ENCODE measurements at places on chromosomes 13 and 19.

DNA sequence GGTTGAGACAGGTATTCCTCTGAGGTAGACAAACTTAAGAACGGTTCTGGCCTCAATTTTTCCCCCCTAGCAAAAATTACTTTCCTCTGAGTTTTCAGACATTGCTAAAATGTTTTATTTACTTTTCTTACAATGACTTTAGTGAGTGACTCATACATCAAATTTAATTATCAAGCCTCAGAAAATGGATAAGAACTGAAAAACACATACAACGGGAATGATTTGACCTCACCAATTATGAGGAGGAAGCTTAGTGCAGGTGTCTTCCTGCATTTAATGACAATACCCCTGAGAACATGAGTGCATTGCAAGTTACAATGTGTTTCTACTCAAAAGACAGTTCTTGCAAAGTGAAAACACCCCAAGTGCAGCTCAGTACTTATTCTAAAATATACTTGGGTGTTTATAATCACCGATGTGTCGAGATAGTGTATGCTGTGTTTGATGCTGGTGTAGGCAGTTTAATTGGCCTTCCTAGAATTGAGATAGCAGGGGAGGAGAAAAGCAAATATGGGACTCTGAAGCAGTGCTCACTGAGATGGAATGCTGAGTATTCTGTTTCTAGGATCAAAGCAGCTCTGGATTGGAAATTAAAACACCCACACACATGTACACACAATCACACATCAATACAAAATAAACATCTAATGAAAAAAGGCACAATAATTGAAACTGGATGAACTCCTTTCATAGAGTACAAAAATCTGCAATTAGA is 189.5 kb upstream of the SLC10A2 start:
- DNase-seq: no peak

GRCh38 chr19:55437410-55437809 is 5.7 kb downstream of the SHISA7 start:
- peak; percentile 26 for DNase-seq

GRCh38 chr13:105147461-105147860 is 1388.0 kb downstream of the EFNB2 start:
- DNase-seq: no peak

GRCh38 chr13:45670189-45670885 is 31.8 kb upstream of the CBY2 start:
- no peak for DNase-seq

GRCh38 chr19:16889366-16889882 is 625 bp downstream of the F2RL3 start:
- no peak for DNase-seq

- DNase-seq: no peak
These were observed 32.3 kb downstream of the LPAR6 start for GRCh38 chr13:48380581-48380980.

GRCh38 chr19:46722421-46723022 is 5.6 kb upstream of the PRKD2 start:
- DNase-seq: no peak

DNA sequence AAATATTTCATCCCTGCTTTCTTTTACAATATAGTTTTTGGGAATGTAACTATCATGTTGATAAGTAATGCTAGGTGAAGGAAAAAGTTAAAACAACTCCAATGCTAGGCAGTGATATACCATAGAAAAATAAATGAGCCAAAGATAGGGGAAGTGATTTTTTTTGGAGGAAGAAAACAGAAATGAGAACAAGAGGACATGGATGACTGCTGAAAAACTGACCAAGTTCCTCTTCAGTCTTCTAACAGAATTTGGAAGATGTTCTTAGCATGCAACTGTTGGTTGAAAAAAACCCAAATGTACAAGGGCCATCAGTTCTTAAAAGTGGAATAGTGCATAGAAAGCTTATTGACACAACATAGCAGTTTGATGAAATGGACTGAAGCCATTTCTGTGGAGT is 262.5 kb upstream of the STARD13 start:
- DNase-seq: no peak

DNA sequence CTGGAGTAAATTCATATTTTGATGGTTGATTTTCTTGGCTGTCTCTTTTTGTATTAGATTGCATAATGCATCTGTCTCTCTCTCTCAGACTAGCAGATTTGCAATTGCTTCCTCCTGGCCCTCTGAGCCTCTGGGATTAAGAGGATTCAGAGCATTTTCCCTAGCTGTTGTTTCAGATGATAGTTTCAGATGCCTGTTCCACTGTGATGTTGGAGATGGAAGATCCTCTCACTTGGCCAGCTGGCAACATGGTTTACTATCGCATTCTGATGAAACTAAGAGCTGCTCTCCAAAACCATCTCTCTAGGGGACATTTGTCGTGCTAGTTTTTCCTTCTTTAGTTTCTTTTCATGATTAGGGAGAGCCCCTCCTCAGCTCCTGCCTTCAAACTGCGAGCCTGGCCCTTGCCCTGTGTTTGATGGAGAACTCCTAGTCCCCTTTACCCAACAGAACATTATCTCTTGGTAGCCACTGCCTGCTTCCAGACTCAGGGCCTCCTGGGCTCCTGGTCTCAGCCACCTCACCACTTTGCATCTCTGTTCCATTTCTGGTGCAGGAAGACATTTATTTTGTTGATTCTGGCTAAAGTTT is 244.6 kb downstream of the B3GLCT start:
- no peak for DNase-seq

- peak; percentile 44 for DNase-seq
These were observed 9.7 kb downstream of the DEDD2 start for GRCh38 chr19:42207767-42208271.

- no peak for DNase-seq
These were observed 8.5 kb downstream of the UTP14C start for GRCh38 chr13:52033039-52033438.

- DNase-seq: no peak
These were observed 58.3 kb upstream of the CLDN10 start for GRCh38 chr13:95494082-95494681.

GRCh38 chr19:9971166-9971897 is 35.0 kb upstream of the OLFM2 start:
- DNase-seq: no peak

DNA sequence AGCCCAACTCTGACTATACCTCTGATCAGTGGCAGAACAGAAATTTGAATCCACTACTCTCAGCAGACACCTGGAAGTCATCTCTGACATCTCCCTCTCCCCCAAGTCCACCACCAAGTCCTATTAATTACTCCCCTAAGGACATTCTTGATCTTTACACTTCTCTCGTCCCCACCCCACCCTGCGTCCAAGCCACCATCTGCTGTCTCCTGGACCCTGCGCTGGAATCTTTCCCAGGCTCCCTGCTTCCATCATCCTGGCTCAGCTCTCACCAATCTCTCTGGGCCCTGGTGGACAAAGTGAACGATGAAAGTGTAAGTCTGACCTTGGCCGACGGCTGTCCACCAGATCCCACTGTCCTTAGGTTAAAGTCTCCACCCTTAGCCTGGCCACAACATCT is 145.6 kb upstream of the GJB6 start:
- no peak for DNase-seq

GRCh38 chr13:52846567-52847321 is 1.7 kb downstream of the PCDH8 start:
- no peak for DNase-seq

DNA sequence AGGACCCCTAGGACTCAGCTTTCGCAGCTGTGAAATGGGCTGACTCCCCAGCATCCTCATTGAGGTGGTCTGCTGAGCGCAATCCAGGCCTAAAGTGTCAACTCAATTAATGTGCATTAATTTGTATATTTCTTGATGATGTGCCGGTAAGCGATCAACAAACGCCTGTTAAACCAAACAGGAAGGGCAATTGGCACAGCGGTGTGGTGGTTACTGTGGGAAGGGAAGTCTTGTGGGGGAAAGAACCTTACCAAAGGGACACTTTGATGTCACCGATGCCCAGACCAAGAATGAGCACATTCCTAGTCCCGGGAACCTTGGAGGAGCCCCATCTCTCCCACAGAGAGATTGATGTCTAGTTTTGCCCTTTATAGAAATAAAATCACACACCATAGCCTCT is 1.6 kb downstream of the JAK3 start:
- peak; percentile 56 for DNase-seq

DNA sequence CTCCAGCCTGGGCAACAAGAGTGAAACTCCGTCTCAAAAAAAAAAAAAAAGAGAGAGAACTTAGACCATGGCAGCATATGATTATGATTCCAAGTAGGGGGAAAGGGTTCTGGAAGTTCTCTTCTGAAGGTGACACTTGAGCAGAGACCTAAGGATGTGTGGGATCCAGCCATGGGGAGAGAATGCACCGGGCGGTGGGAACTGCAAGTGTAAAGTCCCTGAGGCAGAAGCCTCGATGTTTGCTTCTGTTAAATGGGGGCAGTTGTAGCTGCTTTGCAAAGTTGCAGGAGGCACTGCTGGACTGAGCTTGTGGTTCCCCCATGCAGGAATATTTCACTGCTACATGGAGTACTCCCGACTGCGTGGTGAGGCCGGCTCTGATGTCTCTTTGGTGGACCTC is 9.1 kb downstream of the SLC44A2 start:
- DNase-seq: no peak

GRCh38 chr13:38363219-38363618 is 13.6 kb downstream of the UFM1 start:
- DNase-seq: no peak

- DNase-seq: no peak
These were observed 163.4 kb upstream of the GPR12 start for GRCh38 chr13:26923824-26924605.

GRCh38 chr19:5995606-5996005 is 17.7 kb upstream of the RANBP3 start:
- no peak for DNase-seq

DNA sequence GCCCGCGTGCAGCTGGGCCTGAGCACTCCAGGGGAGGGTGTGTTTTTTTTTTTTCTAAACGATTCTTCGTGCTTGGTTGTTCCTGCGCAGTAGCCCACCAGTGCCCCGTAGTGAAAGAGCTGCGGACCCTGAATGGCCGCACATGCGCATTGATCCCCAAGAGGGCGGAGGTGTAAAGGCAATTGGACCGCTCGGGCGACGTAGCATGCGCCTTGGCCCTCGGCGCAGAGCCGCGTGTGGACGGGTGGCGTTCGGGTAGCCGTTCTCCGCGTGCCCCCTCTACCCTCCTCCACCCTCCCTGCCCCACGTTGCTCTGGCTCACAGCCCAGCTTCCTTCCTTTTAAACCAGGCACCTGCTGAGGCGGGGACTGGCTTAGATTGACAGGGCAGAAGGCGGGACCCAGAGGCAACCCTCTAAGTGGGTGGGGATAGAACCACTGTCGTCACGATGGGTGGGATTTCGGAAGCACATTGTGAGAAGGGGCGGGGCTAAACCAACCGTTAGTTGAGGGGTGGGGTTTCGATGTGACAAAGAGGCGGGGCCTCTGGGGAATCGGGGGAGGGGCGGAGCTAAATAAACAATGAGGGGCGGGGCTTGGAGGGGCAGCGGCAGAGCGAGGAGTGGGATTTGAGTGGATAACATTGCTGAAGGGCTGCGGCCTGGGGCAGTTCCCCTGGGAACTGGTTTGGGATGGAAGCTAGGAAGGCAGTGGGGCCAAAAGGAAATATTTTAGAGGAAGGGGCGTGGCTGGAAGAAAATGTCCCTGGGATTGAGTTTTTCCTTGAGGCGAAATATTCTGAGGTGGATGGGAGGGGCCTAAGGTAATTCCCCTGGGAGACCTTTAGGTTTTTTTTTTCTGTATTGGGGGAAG is 543 bp upstream of the NUP62 start:
- DNase-seq: peak; percentile 92

DNA sequence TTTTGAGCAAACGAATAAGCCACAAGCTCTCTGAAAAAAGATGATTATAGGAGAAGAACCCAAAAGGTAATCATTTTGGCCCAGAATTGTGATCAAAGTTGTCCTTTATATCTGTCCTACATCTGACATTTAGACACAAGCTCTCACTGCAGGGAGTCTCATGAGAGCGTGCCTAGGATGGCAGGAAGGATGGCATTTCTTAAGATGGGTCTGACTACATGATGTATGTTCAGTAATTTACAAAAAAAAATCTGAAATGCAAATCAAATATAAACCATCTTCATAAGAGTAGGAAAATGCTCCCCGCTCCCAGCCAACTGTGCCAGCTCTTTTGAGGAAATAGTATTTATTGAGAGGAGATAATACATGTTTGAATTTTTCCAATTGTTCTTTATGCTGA is 81.0 kb upstream of the MBNL2 start:
- DNase-seq: no peak

- no peak for DNase-seq
These were observed 30.9 kb downstream of the MLLT1 start for GRCh38 chr19:6248844-6249243.

DNA sequence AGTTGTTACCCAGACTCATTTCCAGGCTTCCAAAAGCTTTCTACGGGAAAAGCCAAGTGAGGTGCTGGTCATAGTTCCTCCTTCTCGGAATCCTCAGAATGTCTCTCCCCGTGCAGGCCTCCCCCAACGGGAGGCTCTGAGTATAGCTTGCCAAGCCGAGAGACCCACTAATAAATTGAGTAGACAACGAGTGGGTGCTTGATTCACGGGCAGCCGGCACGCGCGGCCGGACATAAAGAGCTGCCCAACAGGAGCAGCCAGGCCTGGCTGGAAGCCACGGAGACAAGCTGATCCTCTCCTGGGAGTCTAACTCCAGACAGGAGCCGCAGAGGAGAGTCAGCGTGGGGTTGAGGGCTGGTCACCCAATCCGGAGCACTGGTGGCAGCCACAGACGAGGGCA is 43.4 kb upstream of the MEDAG start:
- DNase-seq: no peak

DNA sequence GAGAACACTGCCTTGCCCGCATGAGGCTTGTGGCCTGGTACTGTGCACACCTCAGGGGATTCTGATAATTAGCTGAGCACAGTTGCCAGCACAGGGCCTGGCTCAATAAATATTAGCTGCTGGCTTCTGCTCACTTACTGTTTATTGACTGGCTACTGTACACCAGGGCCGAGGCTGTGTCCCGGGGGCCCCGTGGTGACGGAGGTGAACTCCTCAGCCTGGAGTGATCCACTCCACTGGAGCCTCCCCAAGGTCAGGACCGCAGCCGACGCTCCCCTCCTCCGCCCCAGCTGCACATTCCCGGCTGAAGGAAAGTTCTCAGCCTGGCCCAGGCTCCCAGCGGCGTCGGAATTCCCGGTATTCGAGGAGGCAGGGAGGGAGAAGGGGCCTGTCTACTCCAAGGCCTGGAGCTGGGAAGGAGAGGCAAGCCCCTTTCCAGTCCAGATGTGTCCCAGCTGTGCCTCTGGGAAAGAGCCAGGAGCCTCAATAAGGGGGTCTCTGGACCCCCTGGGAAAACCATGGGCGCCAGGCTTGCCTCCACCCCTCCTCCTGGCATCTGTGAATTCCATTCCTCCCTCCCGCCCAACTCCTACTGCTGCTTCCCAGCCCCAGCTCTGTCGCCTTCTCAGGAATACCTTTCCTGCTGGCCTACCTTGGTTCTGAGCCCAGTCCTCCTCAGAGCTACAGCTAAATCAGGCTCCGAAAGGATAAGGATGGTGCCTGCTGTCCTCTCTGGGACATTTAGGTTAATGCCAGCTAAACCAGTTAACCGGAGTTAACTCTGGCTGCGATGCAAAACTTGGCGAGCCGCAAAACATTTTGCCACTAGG is 7.3 kb downstream of the RPS16 start:
- DNase-seq: no peak

DNA sequence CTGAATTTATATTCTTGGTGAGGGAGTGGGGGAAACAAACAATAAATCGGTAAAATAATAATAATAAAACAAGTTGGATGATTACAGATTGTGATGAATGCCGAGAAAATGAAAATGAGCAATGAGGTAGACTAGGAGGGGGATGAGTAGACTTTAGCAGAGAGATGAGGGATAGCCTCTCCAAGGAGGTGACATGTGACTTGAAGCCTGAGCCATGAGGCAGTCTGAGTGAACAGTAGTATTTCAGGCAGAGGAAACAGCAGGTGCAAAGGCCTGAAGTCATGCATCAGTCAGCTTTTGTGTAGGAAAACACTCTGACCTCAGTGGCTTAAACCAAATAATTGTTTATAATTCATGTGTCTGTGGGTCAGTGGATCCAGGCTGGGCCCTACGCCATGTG is 4.6 kb downstream of the ZNF135 start:
- DNase-seq: no peak

Measured in CD4-positive, alpha-beta T cell treated with Interleukin-6 for 4 hours (primary cell).